ENCODE measurements at places on chromosomes 4 and X.

DNA sequence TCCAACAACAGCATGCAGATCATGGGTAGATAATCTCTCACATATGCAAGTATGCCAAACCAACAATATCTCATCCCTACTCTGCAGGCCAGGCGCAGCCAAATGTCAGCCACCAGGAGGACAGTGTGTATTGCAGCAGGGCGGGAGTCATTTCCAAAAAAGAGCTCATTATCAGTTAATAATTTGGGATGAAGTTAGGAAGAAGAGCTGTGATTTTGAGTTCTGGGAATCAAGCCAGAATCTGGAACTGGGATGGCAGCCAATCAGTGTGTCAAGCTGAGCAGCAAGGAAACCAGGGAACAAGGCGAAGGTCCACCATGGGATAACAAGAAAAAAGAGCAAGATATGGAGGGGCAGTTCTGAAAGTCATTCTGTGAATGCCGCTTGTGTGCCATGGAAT, 88.2 kb upstream of the CAMK2D start:
- DNase-seq: no peak

- DNase-seq: no peak
Observed at GRCh38 chr4:7584606-7585159, 150.0 kb upstream of the PSAPL1 start.

DNA sequence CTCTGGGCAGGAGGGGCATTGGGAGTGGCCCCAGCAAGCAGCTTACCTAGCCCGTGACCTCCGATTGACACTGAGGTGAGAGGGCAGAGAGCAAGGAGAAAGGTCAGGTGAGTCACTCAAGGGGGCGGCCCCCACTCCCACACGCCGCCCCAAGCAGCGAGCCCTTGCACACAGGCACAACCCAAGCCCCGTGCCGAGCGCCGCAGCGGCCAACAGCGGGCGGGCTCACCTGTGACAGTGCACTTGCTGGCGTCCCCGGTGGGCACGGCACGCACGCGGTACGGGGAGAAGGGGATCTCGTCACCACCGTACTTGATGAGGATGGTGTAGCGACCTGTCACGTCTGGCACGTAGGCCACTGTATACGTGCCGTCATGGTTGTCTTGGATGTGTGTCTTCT, 17.2 kb downstream of the FLNA start:
- DNase-seq: no peak

- no peak for DNase-seq
Observed at GRCh38 chr4:140233791-140234696, 80.1 kb upstream of the MAML3 start.

GRCh38 chrX:8897259-8897658, 96.1 kb upstream of the FAM9A start:
- DNase-seq: no peak

GRCh38 chr4:129708784-129709183, 612.8 kb downstream of the C4orf33 start:
- DNase-seq: no peak
